Amniotic stem cell (primary cell): ENCODE measurements at places on chromosomes 6 and 20.

GRCh38 chr6:2738373-2738979, 12.2 kb downstream of the MYLK4 start:
- DNase-seq: peak; percentile 56

GRCh38 chr6:161064915-161065314, 73.3 kb downstream of the MAP3K4 start:
- DNase-seq: no peak

GRCh38 chr6:15039136-15039535, 206.7 kb upstream of the JARID2 start:
- DNase-seq: no peak

- DNase-seq: no peak
These were observed 22.6 kb downstream of the RSPH3 start for GRCh38 chr6:158977382-158977781.

- DNase-seq: no peak
These were observed at the start of gene BMP2 for GRCh38 chr20:6767536-6768227. Gene BMP2, plus strand, starts transcription at chr20:6767686. Its CDS starts 2,441 bp downstream, at chr20:6770127.

DNA sequence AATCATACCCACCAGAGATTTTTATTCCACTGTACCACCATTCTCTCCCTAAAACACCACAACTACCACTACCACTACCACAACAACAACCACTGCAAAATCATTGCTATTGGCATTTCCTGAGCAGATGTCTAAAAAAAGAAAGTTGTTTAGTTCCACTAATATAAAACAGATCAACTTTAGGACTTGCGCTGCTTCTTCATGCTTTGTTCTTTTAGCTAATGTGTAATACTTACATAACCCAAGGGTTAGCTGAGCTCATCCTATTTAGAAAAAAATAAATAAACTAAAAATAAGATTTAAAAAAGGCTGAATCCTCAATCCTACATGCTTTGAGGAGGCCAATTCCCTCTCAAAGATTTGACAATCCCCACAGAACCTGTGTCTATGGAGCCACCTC, 11.4 kb downstream of the IYD start:
- DNase-seq: no peak

DNA sequence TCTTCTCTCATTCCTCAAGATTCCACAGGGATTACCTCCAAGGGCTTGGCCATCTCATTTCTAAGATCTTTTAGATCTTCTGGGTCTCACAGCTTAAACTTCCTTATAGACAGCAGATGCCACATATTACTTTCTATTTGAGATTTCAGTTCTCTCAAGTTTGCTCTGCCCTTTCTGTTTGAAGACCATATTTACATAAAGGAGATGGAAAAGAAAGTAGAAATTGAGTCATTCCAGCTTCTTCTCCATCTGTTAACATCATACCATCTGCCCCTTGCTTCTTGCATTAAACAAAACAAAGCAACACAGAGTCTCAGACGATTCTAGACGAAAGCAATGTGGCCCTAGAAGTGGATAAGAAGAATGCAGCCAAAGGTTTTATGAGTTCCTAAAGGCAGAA, 203.4 kb downstream of the TTLL2 start:
- no peak for DNase-seq

DNA sequence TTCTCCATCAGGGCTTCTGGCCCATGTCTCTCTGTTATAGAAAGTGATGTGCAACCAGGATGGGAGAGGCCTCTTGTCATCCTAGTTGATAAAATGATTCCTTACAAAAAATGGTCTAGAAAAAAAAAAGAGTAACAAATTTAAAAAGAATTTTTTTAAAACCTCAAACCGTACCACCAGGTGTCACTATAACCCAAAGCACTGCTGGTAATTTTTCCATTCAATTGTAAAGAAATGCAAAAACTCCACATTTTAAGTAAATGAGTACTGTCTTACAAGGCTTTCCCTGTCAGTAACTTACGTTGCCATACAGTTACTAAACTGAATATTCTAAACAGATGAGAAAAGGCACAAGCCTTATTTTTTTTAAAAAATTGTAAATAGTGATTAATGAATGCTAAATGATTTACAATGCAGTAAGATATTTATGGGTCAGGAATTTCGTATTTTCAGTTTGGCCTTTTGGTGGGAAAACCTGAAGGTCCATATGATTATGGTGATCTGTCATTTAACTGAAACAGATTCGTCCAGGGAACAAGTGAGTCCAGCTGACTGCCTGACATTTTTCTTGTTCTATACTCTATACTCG, 95.4 kb downstream of the OGFRL1 start:
- peak; percentile 20 for DNase-seq

- DNase-seq: no peak
These were observed 184.4 kb upstream of the ZNF217 start for GRCh38 chr20:53778041-53778516.

DNA sequence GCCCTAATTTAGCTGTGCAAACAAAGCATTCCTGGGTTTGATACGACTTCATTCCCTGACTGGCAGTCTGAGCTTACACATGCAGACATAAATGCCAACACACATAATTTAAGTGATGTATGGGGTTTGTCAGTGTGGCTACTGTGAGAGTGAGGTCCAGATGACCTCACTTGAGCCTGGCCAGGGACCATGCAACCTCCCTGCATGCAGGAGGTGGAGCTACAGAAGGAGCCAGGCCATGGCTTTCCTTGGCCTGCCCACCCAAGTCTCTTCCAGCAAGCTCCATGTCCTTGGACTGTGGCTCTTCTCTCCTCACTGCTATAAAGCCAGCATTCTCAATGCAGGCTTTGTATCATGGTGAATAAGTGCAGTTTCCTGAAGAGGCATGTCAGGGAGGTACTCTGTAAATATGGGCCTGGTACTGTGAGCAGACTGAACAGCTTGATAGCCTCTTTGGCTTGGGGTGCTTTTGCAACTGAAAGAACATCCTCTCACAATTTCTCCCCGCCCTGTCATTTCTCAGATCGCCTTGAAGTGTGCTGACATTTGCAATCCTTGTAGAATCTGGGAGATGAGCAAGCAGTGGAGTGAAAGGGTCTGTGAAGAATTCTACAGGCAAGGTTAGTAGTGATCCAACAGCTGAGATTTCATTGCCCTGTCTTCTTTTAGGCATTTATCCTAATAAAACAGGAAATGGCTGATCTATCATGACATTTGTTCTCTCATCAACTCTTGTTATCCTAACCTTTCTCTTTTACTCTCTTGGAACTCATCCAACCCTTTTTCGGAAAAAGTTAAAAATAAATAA, 69.2 kb downstream of the MTFR2 start:
- no peak for DNase-seq

GRCh38 chr20:1241456-1241855, 15.6 kb downstream of the RAD21L1 start:
- DNase-seq: no peak

GRCh38 chr6:12327391-12327790, 37.2 kb downstream of the EDN1 start:
- no peak for DNase-seq

DNA sequence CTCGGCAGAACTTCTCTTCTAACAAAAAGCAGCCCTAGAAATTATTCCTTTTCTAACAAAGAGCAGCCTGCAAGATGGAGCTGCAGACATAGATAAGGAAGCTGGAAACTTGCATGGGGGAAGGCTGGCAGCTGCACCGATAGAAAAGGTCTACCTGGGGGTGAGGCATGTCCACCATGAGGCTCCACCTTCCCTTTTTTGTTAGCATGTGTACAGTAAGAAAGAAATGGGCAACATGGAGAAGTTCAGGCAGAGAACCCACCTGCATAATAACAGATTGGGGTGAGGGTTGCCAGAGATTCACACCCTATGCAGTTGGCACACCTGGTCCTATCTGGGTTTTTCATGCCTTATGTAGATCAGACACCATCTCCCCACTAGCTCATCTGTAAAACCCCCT, 25.4 kb downstream of the ZNF311 start:
- DNase-seq: no peak

GRCh38 chr6:75291331-75291730, 6.7 kb upstream of the TMEM30A start:
- no peak for DNase-seq

- DNase-seq: no peak
These were observed 92.5 kb upstream of the SUPT3H start for GRCh38 chr6:45470131-45470738.
